ENCODE measurements at places on chromosomes 12 and 14.

- no peak for DNase-seq
These were observed 198.9 kb downstream of the BMP4 start for GRCh38 chr14:53757732-53758131.

DNA sequence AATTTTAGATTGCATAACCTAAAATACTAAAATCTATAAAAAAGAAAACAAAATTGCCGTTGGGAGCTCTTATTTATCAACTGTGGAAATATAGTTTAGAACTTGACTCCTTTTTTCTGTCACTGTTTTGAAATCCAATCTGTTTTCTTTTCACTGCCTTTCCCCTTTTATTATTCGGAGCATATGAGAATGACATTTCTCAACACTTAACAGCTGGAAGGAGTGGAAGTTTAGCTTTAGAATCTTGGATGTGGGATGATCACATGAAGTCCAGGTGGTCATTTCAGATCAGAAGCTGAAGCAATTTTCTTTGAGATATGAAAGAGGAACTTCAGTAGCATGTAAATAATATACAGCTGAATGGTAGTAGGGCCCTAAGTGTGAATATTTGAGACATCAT, 16.7 kb downstream of the TRHDE start:
- no peak for DNase-seq

- no peak for DNase-seq
These were observed 4.3 kb upstream of the GPHB5 start for GRCh38 chr14:63322897-63323573.

DNA sequence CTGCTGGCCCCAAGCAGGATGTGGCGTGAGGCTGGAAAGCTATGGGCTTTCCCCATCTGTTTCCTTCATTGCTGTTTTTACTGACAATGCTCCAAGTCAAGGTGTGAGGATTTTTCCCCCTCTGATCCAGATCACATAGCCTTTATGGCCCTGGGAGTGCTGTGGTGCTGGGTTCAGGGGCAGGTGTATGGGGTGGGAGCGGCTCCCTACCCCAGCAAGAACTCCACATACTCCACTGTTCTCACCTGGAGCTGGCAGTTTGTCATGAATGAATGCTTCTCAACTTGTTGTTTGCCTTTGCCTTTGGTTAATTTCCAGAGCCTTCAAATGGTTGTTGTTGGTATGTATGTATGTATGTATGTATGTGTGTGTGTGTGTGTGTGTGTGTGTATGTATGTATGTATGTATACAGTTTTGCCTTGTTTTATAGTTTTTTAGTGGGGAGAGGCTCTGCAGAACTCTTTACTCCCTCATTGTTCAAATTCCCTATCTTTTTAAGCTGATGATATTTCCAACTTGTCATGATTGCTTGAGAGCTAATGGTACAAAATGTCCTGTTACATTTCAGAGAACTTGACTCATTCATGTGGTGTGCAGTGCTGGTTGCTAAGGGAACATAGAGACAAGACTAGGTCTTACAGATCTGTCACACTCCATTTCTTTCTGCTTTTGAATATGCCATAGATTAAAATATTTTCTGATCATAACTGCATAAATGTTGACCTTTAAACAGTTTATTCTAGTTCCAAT, 36.6 kb upstream of the ASPG start:
- no peak for DNase-seq

- no peak for DNase-seq
These were observed 47.4 kb downstream of the AVPR1A start for GRCh38 chr12:63103494-63104131.

DNA sequence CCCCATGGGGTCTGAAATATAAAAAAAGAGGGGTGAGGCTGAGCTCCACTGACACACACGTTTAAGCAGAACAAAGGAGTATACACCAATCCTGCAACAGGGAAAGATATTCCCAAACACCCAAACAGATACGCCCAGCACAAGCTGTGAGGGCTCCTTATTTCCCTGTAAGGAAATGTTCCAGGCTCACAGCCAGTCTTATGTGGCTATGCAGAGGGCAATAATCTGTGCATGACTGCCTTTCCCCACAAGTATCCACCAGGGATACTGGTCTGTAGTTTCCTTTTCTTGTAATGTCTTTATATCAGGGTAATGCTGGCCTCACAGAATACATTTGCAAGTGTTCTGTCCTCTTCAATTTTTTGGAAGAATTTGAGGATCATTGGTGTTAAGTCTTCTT, 141.7 kb upstream of the DAAM1 start:
- DNase-seq: no peak

DNA sequence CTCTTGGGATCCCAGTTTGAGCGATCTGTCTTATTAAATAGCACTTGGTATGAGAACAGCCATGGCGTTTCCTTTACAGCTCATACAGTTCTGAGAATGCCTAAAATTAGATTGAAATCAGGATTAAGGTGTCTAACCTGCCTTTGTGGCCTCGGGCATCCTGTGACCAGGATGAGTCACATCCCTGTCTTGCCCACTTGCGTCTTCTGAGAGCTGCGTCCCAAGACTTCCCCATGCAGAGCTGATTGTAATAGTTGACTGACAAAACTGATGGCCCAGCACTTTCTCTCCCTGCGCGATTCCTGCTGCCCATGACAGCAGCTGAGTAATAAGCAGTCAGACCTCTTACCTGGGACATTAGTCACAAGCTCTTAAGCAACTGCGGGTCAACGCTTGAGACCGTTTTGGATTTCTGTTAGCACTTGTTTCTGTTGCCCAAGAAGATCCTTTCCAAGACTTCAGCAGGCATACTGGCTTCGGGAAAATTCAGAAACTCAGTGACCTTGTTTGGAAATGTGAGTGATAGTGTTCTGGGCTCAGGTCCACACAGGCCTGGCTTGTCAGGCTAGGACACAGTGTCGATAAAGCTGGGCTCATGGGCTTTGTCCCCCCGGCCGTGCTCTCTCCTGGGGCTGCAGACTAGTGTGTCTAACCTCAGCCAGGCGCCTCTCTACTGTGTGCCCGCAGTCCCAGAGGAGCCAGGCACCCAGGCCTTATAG, 169.9 kb upstream of the HIF1A start:
- no peak for DNase-seq

DNA sequence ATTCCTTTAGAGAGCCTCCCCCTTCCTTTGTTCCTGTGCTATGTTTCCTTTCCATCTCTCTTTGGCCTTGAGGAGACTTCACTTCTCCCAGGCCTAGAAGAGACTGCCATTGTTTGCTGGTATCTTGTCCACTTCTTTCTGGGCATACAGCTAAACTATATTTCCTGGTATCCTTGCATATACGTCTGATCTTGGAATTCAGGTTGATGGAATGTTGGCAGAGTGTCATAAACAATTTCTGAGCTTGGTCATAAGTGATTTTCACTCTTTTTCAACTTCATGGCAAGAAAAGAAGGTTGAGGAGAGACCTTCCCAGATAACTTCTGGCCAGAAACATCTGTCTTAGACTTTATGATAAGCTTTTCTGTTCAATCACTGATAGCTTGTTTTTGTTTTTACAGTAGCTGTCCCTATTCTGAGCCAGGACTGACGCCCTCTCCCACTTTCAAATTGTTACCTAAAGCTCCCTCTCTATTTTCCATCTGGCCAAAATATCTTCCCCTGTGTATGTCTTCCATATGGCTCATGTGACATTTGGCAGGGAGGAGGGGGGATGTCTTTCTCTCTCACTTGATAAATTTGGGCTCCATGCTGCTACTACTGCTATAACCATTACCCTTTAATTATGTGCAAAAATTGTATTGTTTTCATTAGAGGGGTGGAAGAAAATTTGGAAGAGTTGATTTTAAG, 457.0 kb downstream of the ADAMTS20 start:
- DNase-seq: no peak

DNA sequence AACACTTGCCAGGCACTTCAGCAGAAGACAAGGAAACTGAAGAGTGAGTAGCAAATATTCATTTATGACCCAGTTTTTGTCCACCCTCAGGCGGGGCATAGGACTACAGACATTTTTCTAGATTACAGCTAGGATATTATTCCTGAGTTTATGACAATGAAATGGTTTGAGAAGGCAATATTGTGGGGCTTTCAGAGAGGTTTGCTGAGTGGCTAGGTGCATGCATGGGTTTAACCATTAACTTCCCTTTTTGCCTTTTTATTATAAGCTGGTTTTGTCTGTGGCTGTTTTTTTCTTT, 104.0 kb upstream of the BCAT1 start:
- no peak for DNase-seq

DNA sequence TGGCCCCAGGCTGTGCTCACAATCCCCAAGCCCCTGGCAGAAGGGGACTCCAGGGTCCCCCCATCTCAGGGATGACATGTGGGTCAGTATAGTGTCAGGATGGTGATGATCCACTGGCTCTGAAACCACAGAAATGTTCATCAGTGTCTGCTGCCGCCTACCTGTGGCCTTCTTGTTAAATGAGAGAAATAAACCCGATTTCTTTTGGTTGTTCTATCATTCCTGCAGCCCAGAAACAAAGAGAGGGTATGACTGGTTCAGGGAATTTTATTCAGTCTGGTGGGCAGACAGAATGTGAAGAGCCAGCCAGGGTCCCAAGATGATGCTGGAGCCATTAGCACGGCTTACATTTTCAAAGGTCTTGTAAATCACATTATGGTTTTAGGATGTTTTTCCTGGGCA, 86.6 kb downstream of the CRADD start:
- DNase-seq: no peak

Data from fibroblast of skin of left biceps (primary cell).